Activated CD4-positive, alpha-beta T cell treated with anti-CD3 and anti-CD28 coated beads for 36 hours (primary cell): ENCODE measurements at places on chromosomes 11 and 22. TPM values are rescaled to one million over a fixed set of nuclear protein-coding genes. Genes with fewer than 3 reads are reported as not detected.

The RAB38 gene
- 3.1 TPM for total RNA-seq

The CYP2D6 gene
- total RNA-seq = 3.1 TPM

The KDM4E gene
- not detected for total RNA-seq

The TMPRSS4 gene
- total RNA-seq = not detected

The CDHR5 gene
- total RNA-seq = not detected

The DEFB131B gene
- not detected for total RNA-seq

The TOM1 gene
- total RNA-seq = 29.5 TPM

The MAFF gene
- total RNA-seq = 9.4 TPM

The TBX1 gene
- not detected for total RNA-seq

DNA sequence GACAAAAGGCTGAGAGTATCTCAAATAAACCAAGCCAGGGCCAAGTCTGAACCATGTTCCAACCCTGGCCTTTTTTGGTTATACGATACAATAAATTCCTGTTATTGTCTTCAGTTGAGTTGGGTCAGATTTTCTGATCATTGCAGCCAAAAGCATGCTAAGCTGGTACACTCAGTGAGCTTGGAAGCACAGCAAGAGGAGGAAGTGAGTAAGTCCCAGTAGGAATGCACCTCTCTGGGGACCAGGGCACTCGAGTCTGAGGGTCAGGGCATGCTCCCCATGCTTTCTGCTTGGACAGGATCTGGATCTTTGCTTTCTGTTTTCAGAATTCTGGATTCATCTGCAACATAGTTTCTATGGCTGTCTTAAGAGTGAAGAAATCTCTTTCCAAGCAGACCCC is 73.1 kb downstream of the TMPRSS5 start:
- DNase-seq = no peak

- no peak for DNase-seq
Observed at GRCh38 chr22:28869736-28870135, 13.6 kb upstream of the ZNRF3 start.

DNA sequence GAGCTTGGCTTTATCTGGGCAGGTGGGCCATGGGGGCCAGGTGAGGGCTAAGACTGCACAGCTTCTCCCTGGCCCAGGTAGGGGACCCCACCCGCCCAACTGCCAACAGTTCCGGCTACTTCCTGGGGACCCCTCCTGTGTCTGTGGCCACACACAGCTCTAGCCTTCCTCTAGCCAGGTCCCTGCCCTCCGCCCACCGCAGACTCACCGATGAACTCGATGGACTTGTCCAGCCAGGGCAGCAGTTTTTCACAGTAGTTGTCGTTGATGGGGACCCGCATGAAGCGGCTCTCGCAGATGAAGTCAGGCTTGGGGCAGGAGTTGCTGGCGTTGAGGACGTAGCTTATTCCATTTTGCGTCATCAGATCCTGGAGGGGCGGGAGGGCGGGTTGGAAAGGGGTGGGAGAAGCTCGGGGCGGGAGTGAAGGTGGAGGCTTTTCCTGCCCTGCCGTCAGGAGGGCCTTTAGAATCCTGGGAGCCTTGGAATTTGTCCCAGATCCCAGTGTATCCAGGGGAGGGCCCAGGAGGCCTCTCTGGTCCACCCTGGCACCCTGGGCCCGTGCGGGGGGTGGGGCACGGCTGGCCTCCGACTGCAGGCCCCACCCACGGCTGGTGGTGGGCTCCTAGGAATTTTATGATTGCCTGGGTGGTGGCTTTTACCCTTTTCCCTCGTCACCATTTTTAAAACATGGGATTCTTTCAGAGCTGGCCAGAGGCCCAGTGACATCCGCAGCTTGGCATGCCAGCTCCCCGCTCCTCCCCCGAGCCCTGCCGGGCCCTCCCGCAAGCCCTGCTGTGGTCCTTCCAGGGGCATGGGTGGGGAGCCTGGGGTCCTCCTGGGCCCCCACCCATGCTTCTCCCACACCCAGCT is 13.9 kb downstream of the DUSP8 start:
- DNase-seq = no peak

DNA sequence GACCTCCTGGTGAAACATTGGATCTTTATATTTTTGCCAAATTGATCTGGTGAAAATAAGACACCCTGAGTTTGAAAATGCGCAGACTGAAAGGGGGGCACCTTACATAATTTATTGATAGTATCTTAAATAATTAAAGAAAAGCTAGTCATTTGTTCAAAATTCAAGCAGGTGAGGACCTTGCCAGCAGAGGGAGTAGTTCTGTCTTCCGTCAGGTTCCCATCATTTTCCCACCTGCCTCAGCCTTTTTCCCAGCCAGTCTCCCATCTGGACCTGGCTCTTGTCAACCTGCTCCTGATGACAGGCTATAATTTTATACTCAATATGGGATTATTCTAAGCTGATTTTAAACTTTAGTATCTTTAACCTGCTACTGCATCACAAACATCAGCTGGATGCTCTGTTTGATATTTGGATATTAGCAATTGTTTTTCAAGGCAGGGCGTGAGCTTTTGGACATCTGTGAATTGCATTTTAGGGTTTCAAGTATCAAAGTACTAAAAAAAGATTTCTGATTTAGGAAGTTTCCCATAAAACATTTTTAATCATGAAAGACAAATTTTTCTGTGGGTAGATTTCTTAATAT is 132.0 kb downstream of the ELP4 start:
- peak; percentile 10 for DNase-seq

DNA sequence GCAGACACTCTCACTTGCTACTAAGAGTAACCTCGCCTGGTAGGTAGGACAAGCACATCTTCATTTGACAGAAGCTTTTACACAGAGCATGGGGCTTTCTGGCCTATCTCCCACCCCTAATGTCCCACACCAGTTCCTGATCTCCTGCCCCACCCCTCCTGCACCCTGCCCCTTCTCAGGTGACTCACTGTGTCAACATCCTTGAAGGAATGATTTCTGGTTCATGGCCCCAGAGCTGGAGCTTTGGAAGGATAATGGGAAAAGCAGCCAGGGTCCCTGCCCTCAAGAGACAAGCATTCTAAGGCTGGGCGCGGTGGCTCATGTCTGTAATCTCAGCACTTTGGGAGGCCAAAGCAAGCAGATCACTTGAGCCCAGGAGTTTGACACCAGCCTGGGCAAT is 47.2 kb downstream of the LRFN4 start:
- DNase-seq = no peak

DNA sequence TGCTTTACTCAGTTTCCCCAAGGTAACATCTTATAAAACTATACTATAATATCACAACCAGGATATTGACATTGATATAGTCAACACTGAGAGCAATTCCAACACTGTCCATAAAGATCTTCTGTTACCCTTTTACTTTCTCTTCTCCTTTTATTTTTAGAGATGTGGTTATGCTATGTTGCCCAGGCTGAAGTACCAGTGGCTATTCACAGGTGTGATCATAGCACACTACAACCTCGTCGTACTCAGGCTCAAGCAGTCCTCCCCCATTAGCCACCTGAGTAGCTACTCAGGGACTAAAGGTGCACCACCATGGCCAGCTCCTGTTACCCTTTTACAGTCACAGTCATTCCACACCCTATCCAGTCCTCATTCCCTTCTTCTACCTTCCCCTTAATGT is 119.7 kb downstream of the CWF19L2 start:
- no peak for DNase-seq

GRCh38 chr11:45839204-45839603 is 8.1 kb upstream of the CRY2 start:
- DNase-seq = no peak

DNA sequence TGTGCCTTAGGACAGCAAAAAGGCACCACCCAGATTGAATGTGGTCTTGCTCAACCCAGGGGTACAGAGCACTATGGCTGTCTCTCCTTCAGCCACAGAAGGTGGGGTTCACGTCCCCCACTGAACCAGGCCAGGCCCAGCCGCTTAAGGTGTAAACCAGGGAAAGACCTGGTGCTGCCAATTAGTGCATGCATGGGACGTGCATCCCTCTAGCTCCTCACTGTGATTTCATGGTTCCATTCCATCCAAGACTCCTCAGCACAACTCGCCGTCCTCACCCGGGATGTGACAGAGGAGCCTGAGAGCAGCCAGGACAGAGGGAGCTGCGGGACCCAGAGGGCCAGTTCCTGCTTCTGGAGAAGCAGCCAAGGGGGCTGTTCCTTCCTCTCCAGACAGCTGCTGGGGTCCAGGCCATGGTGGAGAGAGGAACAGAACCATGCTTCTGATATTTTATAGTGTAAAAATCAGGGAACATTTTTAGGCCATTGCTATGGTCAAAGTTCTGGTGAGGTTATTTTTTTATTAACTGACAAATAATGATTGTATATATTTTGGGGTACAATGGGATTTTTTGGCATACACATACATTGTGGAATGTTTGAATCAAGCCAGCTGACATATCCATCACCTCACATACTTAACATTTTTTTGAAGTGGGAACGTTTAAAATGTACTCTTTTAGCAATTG is 492.2 kb upstream of the B3GAT1 start:
- DNase-seq = no peak

- DNase-seq = peak; percentile 36
Observed at GRCh38 chr11:95641495-95641894, 148.1 kb downstream of the FAM76B start.

- no peak for DNase-seq
Observed at GRCh38 chr11:134562941-134563471, 151.0 kb upstream of the B3GAT1 start.

DNA sequence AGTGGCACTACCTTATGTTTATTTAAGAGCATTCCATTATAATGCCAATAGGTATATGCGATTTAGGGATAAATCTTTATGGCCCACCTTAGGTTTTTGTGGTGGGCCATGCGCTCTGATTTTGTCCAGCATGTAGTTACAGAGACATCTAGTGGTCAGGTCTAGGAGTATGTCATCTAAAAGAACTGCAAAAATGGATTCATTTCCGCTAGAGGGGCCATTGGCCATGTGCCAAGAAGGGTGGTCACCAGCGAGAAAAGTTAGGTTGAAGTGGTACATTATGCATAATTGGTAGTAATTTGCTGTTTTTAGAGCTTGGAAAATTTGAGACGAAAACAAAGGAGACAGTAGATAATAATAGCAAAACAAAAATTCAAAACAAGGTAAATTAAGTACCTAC is 27.7 kb downstream of the LRRC4C start:
- no peak for DNase-seq

DNA sequence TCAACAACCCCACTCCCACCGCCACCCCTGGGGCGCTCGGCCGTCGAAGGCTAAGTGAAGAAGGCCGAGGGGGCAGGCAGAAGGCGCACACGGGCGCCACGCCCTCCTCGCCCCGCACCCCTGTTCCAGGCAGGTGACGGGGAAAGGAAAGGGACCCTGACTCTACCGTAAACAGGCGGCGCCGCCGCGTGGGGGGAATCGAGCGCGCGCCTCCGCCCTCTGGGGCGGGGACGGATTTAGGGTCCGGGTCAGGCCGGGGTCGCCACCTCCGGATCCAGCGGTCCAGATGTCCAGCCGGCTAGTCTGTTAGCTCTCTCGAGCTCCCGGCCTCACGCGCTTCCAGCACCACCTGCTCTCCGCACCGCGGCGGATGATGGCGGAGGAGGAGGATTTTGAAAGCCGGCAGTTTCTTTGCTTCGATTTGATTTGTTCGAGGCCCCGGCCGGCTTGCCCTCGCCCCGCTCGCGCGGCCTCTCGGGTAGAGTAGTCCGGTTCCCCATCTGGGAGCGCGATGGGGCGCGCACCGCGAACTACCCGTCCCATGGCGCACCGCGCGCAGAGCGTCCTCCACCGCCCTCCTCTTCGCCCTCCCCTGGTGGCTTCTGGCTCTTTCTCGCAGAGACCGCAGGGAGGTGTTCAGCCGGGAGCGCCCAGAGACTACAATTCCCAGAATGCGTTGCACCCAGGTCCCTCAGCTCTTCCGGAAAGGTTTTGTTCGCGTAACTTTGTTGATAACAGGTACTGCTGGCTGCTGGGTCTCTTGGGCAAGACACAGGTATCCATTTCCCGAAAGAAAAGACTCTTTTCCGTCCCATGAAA is at the start of gene RANGAP1:
Gene RANGAP1, minus strand, starts transcription at position 368 of the 819 bp plus-strand sequence. CDS start 5,143 bp downstream, outside the sequence.
- peak; percentile 99 for DNase-seq

DNA sequence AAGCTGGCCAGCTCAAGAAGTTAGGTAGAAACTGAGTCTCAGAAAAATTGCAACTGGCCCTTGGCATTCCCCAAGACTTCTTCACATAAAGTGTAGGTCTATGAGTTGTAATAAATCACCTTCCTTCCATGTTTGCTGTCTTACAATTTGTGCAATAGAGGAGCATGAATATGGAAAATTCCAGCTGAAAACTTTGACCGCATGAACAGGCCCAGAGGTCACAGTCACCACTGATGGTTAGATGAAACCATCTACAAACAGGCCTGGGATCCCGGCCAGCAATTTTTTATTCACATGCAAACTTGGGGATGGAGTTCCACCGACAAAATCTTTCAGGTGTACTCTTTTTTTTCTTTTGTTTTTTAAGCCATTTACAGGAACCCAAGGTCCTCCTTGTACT is 88.1 kb downstream of the SERGEF start:
- no peak for DNase-seq

DNA sequence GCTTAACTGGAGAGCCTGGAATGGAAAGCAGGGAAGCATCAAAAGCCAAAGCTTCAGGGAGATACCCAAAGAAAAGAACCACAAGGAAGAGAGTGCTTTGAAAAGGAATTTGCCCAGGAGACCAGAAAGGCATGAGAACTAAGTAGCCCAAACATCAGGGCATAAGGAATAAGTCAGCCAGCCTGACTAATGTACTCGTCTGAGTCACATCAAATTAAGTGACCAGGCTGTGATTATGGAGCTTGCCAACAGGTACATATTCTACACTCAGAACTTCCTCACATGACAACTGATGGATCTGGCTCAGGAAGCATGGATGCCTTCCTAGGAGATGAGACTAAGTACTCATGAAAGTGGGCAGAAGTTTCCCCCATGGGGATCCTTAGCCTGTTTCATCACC is 366.7 kb downstream of the BUD13 start:
- DNase-seq = no peak

- no peak for DNase-seq
Observed at GRCh38 chr11:134730561-134731212, 318.6 kb upstream of the B3GAT1 start.

GRCh38 chr11:33633251-33634003 is 67.2 kb downstream of the C11orf91 start:
- no peak for DNase-seq

GRCh38 chr11:131350872-131351271 is 19.5 kb upstream of the NTM start:
- DNase-seq = no peak

DNA sequence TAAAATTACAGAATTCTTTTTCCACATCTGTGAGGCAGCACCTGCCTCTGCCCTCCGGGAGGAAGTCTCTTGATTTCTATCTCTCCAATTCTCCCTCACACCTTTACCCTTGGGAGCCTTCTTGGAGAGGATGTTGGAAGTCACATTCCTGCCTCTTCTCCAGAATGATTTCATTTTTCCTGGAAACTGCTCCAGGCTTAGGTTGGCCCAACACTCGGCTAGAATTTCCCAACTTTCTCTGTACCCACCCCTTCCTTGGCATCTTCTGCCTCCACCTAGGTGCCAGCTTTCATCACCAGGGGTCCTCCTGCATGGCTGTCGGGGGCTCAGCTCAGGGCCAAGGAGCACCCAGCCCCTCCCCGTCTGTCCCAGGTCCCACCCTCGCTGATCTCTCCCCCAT is 43.2 kb downstream of the SLCO2B1 start:
- DNase-seq = no peak

GRCh38 chr11:8383227-8383626 is 119.5 kb upstream of the LMO1 start:
- no peak for DNase-seq

- no peak for DNase-seq
Observed at GRCh38 chr11:59191095-59191494, 19.2 kb downstream of the DTX4 start.
